Stimulated activated CD8-positive, alpha-beta memory T cell treated with anti-CD3 and anti-CD28 coated beads, Interleukin-7, amount 100 ng/mL, for 4 hours (primary cell): ENCODE measurements at places on chromosomes 5 and 9.

GRCh38 chr5:105885266-105885665, 1785.5 kb downstream of the EFNA5 start:
- no peak for DNase-seq

DNA sequence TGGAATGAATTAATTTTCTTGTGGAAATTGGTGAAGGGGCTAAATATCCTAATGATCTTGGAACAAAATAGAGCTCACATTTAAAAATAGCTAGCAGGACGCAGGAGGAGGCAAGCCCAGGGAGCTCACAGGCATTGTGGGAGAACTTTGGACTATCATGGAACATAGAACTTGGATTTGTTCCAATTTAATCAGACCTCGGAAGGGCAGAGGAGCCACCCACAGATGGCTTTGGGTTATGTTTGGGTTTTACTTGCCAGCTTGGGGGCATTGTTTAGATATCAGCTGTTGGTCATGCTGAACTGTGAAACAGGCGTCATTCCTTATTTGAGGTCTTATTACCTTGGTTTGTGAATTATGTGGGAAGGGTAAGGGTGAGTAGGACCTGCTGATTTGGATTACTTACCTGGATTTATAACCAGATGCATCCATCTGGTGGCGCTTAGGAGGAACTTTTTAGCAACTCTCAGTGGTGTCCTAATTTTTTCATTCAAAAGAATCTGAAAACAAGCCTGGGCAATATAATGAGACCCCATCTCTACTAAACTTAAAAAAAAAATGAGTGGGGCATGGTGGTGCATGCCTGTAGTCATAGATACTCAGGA, 14.1 kb upstream of the PTGR1 start:
- DNase-seq: no peak

- no peak for DNase-seq
Measured at GRCh38 chr5:113264046-113264445, 170.7 kb downstream of the TSSK1B start.

DNA sequence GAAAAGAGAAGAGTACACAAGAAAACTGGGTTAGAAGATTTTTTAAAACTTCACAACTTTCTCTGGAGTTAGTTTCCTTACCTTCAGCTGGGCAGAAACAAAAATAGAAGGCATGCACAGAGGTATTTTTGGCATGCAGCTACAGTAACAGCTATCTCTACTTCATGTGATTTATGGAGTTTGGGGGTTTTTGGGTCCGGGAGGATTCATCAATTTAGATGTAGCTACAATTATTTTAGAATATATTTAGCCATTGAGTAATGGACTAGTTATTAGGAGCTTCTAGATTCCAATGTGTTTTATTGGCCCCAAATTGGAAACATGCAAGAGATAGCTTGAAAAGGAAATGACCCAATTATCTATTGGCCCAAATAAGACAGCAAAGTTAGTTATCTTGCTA, 91.6 kb upstream of the TNFAIP8 start:
- no peak for DNase-seq

- no peak for DNase-seq
Measured at GRCh38 chr9:38183994-38184568, 115.1 kb upstream of the SHB start.

DNA sequence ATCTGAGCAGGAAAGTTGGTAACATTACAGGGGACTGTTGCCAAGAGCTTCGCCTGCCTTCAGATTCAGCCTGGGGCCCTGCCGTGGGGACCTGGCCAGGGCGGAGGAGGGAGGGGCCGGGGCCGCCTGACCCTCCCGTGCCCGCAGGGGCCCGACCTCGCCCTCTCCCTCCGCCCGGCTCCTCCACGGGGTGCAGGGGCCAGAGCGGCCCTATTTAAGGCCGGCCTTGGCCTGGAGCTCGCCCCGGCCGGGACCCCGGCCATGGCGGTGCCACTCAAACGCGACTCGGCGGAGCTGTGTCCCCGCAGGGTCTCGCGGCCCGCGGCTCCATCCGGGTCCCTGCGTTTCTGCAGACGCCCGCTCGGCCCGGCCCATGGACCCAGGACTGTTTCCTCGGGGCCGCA, 757 bp downstream of the TMEM250 start:
- no peak for DNase-seq

DNA sequence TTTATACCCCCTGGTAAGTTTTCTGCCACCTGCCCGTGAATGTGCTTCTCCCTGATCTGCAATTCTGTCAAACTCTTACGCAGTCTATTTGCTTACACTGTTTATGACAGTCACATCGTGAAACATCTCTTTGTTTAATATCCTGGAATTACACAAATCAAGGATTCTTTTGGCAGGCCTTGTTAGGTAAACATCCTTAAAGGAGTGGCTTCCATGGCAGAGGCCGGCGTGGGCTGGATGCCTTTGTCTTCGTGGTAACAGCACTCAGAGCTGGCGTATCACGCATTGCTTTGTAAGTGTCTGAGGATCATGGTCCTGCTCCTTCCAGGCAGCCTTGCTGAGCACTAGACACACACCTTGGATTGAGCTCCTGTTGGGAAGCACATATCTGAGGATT, 145.7 kb downstream of the IRX1 start:
- DNase-seq: no peak

DNA sequence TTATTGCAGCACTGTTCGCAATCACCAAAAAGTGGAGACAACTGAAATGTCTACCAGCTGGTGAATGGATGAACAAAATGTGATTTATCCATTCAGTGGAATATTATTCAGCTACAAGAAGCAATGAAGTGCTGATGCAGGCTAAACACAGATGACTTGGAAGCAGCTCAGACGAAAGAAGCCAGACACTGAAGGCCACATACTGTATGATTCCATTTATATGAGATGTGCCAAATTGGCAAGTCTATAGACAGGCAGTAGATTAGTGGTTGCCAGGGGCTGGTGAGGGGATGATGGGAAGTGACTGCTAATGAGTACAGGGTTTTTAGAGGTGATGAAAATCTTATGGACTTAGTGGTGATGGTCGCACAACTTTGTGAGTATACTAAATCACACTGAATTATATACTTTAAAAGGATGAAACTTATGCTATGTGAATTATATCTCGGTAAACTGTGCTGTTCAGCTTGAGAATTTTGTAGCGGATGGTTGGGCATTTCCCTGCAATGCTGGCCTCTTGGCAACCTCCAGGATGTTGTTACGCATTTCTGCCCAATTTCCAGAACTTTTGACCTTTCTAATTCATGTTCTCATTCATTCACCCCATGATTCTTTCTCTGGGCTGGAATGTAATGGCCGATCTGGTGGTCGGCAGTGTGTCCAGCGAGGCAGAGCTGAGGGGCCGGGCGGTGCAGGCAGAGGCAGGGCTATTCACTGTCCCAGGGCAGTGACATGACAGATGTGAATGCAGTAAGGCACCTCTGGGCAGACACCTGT, 22.0 kb upstream of the WNK2 start:
- no peak for DNase-seq

DNA sequence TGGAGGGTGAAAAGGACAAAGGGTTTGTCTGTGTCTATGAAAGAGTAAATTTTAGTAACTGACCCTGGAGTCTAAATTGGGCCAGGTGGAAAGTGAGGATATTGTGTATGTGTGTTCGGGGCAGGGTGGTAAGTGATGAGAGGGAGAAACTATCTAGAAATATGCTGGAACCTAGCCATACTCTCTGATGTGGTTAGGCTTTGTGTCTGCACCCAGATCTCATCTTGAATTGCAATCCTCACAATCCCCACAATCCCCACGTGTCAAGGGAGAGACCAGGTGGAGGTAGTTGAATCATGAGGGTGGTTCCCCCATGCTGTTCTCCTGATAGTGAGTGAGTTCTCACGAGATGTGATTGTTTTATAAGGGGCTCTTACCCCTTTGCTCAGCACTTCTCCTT, 60.6 kb downstream of the COMMD10 start:
- no peak for DNase-seq

GRCh38 chr9:99011161-99011709, 67.5 kb downstream of the COL15A1 start:
- no peak for DNase-seq

- DNase-seq: no peak
Measured at GRCh38 chr5:116506488-116506887, 68.1 kb downstream of the SEMA6A start.

- DNase-seq: no peak
Measured at GRCh38 chr9:113462781-113463286, 693 bp upstream of the RGS3 start.

GRCh38 chr5:124301850-124302249, 444.6 kb downstream of the ZNF608 start:
- no peak for DNase-seq

GRCh38 chr9:78112004-78112403, 80.4 kb upstream of the GNAQ start:
- DNase-seq: no peak

- no peak for DNase-seq
Measured at GRCh38 chr5:16568875-16569580, 47.8 kb downstream of the RETREG1 start.

GRCh38 chr9:136667214-136667939, 4.7 kb downstream of the EGFL7 start:
- no peak for DNase-seq

GRCh38 chr5:123132316-123132715, 43.3 kb downstream of the PRDM6 start:
- no peak for DNase-seq

- DNase-seq: no peak
Measured at GRCh38 chr5:14415024-14415697, 166.4 kb upstream of the OTULINL start.

DNA sequence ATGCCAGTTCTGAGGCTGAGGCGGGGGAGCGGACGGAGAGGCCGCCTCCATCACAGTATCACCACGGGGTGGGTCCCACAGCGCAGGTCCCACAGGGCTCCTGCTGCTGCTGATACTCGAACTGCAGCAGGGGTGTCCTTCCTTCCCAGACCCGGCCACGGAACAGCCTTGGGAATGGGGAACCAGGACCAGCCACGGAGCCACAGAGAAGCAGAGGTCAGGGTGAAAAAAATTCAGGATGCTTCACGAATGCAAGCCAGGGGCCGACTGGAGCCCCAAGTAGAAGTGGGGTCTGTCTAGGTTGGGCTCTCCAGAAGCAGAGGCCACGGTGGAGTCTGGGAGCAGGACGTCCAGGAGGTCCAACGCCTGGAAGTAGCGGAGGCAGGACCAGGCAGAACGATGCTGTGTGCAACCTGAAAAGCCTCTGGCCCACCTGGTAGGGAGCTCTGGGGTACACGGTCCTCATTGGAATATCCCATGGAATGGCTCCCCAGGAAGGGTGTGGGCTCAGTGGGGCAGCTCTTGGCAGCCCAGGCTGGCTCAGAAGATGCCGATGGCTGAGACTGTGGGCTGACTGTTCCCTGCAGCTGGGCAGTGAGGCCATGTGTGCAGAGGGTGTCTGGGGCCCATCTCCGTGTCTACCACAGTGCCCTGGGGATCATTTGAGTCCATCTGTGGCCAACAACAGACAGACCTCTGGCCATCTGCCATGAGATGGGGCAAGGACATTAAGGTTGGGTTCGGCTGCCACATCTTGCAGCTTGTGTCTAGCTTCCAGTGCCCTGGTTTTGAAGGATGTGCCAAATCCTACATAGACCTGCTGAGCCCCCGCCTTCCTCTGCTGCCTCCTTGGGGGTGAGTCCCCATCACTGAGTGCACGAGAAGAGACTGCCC, 66.9 kb upstream of the FCN1 start:
- no peak for DNase-seq

DNA sequence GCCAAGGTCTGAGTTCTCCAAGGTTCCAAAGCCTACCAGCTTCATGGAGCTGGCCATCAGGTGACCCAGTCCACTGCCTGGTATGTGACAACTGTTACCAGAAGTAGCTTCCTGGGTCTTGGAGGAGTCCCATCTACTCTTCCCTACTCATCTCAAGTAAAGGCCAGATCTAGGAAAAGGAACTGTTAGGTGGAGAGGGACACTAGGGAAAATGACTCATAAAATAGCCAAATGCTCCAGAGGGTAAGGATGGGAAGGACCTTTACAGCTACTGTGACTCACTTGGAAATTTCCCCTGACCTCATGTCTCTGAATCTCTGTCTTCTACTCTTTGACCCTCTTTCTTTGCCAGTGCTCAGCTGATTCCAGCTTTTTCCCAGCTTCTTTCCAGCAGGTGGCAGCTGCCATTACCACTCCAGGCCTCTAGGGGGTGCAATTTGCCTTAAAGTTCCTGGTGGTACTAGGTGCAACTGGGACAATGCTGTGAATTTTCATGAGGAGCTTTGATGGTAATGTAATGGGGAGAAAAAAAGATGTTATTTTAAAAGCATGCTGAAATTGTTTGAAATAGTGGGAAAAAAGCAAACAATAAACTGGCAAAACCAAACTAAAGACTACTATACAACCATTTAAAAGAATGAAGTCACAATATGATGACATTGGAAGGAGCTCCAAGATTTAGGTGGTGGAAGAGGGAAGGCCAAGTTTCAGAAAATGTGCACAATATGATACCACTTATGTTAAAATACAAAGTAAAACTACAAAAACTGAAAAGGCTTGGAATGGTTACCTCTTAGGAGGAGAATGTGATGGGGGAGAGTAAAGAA, 27.1 kb upstream of the MYORG start:
- DNase-seq: peak; percentile 13

DNA sequence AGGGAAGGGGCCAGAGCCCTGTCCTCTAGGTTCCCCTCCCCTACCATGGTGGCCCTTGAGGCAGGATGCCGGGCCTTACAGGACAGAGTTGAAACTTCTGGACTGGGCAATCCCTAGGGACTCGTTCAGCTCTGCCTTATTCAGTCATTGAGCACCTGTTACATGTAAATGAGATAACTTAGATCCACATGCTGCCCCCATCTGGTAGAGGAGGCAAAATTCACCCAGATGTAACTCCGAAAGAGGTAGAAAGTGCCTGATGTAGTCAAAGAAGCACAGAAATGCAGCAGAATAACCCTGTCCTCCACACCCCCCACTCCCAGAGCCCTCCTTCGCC, 1.5 kb downstream of the GGTA1 start:
- peak; percentile 2 for DNase-seq

DNA sequence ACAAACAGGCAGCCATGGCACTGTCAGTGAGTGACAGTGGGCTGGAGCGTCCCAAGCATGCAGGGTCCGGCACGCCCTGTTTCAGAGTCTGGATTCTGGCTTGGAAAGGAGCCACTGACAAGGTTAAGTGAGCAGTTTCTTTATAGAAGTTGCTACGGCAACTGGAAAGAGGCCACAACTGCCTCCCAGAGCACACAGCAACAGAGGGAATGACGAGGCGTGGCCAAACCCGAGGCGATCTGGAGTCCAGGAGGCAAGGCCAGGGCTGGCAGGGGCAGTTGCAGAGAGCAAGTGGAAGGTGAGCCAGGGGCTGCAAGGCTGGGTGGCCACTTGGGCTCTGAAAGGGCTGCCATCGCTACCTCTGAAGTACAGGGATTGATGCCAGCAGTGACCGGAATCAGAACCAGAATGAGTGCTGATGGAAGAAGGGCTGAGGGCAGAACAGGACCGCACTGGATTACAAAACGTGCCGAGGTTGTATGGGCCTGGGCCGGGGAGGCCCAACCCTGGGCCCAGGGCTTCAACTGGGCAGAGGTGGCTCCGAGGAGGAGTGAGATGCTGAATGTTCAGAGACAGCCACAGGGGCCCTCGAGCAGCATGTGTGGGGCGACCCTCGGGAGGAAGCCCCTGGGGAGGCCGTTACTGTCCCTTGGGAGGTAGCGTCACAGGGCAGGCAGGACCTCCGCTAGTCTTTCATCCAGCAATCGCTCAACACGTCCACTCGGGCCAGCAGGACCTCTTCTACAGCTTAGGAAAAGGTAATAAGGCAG, 4.6 kb downstream of the MRPL41 start:
- DNase-seq: no peak

- DNase-seq: peak; percentile 9
Measured at GRCh38 chr5:148957591-148958202, 105.2 kb downstream of the SH3TC2 start.
